Neural progenitor cell (in vitro differentiated cells): ENCODE measurements at places on chromosomes 3 and 15.

DNA sequence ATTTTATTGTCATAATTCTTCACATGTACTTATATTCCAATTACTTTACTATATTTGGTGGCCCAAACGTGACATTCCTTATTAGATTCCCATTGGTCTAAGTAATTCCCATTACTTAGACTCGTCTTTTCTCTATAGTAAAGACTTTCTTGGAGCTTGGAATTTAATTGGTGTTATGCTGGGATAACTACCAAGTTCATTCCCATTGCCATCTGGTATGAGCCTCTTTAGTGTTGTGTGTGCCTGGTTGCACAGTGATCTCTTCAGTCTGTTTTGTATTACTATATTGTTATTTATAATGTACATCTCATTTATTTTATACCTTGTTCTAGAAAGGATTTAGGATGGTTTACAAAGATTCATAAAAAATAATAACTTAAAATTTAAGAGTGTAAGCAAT, 27.8 kb downstream of the TMEM108 start:
- DNase-seq: no peak
- no peaks in the 10 kb centered on the region for H3K36me3 ChIP-seq
- H3K27ac ChIP-seq: no peak overlapping the region
- no peak overlapping the region for H3K4me3 ChIP-seq

DNA sequence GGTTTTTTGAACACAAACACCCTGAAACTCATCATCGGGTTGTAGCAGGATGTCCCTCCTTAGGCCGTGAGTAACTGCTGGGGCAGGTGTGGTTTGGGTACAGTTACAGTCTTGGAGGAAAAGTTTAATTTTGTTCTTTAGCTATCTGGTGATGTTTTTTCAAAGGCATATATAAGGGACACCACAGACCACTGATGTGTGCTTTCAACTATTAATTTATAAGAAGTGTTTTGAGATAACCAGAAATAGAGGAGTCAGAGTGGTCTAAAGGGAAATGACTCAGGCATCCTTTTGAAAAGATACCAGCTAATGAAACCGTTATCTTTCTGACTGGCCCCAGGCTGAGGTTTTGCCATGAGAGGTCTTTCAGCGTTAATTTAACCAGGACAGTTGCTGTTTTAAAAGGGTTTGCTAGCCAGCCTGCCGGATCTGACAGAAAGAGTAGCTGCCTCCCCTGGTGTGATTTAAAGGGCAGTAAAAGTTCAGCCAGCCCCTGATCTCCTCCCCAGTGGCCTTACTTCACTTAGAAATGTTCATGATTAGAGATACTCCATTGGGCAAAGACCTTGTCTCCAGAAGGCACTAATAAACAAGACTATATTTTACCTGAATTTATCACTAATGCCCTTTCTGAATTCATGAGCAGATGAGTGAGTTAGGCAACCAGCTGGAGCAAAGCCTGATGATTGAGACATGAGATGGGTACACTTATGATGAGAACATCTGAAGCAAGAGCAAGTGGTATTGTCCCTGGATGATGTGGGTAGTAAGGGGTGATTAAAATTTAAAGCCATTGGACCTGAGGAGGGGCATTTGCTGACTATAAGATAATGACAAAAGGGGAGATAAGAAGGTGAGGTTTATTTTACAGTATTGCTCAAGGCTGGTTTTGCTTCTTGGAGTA, 482.5 kb upstream of the TBL1XR1 start:
- no peaks in the 10 kb centered on the region for H3K36me3 ChIP-seq
- no peak overlapping the region for H3K27ac ChIP-seq
- H3K4me3 ChIP-seq: no peak overlapping the region
- DNase-seq: peak; percentile 22
- peaks cover 40% of the 10 kb centered on the region for H3K4me1 ChIP-seq
- no peaks in the 10 kb centered on the region for H3K27me3 ChIP-seq

DNA sequence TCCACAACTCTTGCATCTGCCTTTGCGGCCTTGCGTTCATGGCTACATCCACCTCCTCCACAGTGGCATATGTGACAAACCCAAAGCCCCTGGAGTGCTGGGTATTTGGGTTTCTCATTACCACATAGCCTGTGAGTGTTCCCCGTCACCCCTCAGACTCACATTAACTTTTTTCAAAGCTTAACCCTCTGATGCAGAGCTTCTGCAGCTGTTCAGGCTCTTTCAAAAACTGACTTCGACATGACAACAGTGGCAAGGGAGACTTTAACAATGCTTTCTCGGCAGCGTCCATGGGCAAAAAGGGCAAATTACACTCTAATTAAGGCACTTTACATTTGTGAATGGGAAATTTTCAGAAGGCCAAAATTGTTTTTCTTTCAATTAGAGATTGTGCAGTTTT, 343.2 kb downstream of the UNC13C start:
- DNase-seq: no peak
- H3K4me1 ChIP-seq: no peaks in the 10 kb centered on the region
- no peaks in the 10 kb centered on the region for H3K27me3 ChIP-seq
- no peak overlapping the region for H3K4me3 ChIP-seq
- H3K36me3 ChIP-seq: no peaks in the 10 kb centered on the region
- H3K27ac ChIP-seq: no peak overlapping the region

DNA sequence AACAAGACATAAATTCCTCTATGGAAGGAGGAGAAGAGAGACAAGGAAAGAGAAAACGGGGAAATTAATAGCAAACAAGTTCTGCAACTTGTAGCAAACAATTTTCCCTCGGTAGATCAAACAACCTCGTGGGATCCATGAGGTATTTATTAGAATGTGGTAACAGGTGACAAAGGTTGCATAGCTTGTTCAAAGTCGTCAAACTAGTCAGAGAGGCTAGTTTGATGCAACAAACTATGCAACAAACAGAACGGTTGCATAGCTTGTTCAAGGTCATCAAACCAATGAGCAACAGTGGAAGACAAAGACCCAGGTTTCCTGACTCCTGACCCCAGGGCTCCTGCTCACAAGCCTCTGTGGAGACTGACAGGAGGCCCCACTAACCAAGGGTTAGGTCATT, 20.7 kb downstream of the MB21D2 start:
- H3K4me1 ChIP-seq: peaks cover 5% of the 10 kb centered on the region
- no peak for DNase-seq
- H3K27ac ChIP-seq: no peak overlapping the region
- no peaks in the 10 kb centered on the region for H3K36me3 ChIP-seq
- no peaks in the 10 kb centered on the region for H3K27me3 ChIP-seq

DNA sequence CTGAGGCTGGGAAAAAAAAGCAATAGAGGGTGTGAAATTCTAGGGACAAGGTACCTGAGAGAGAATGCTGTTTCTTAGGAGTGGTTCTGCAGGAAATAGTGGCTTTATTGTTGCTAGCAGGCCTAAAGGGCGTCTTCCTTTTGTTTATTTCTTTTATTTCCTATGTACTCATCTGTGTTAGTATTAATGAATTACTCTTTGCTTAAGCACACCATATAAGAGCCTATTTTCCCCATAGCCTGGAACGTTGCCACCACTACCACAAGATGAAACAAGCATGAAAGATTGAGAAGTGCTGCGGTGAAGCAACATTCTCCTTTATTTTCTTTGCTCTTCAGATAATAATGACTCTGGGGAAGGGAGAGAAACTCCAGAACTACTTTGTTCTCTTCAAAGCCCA, 21.3 kb upstream of the GOLIM4 start:
- no peak overlapping the region for H3K27ac ChIP-seq
- no peaks in the 10 kb centered on the region for H3K27me3 ChIP-seq
- DNase-seq: no peak
- H3K4me1 ChIP-seq: peaks cover 8% of the 10 kb centered on the region
- no peak overlapping the region for H3K4me3 ChIP-seq

GRCh38 chr3:170621256-170621655, 35.4 kb upstream of the SLC7A14 start:
- H3K4me3 ChIP-seq: no peak overlapping the region
- no peaks in the 10 kb centered on the region for H3K36me3 ChIP-seq
- H3K27me3 ChIP-seq: no peaks in the 10 kb centered on the region
- no peak for DNase-seq
- H3K27ac ChIP-seq: no peak overlapping the region

- H3K27ac ChIP-seq: no peak overlapping the region
- H3K36me3 ChIP-seq: no peaks in the 10 kb centered on the region
- DNase-seq: no peak
- no peaks in the 10 kb centered on the region for H3K4me1 ChIP-seq
Measured at GRCh38 chr3:31240874-31241273, 291.9 kb upstream of the STT3B start.

- no peaks in the 10 kb centered on the region for H3K4me1 ChIP-seq
- H3K36me3 ChIP-seq: no peaks in the 10 kb centered on the region
- H3K4me3 ChIP-seq: no peak overlapping the region
- H3K27ac ChIP-seq: no peak overlapping the region
- no peak for DNase-seq
Measured at GRCh38 chr15:80177156-80177555, 24.4 kb downstream of the FAH start.

- H3K27ac ChIP-seq: no peak overlapping the region
- no peaks in the 10 kb centered on the region for H3K36me3 ChIP-seq
- no peak overlapping the region for H3K4me3 ChIP-seq
- no peaks in the 10 kb centered on the region for H3K4me1 ChIP-seq
- H3K27me3 ChIP-seq: no peaks in the 10 kb centered on the region
- DNase-seq: no peak
Measured at GRCh38 chr15:41577863-41578735, 19.1 kb downstream of the TYRO3 start.

DNA sequence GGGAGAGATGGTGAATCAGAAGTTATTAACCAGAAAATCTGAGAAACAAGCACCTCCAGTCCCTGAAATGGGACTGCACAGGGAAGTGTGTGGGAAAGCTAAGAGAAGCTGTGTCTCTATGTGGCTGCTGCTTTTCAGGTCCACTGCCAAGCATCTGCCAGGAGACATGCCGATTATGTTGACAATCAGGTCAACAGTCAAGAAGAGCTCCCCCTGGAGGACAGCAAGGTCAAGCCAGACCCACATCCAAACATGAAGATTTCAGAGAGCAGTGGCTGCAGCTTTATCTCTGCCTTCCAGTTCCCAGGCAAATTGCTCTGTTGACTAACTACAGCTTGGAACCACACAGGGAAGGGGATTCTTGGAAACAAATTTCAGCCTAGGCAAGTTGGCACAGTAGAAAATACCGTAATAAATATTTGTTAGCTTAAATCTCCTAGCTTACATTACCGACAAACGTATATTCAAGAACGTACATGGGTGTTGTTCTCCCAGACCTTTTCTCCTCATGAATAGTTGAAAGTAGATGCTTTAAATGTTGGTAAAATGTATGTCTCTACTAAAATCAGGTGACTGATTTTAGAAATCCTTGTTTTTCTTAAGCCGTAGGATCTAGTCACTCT, 394.5 kb upstream of the RARB start:
- no peak overlapping the region for H3K4me3 ChIP-seq
- peak; percentile 79 for DNase-seq
- no peaks in the 10 kb centered on the region for H3K36me3 ChIP-seq

GRCh38 chr3:69389520-69390248, 3.8 kb upstream of the FRMD4B start:
- peaks cover 35% of the 10 kb centered on the region for H3K27me3 ChIP-seq
- H3K4me3 ChIP-seq: no peak overlapping the region
- peaks cover 20% of the 10 kb centered on the region for H3K4me1 ChIP-seq

- no peaks in the 10 kb centered on the region for H3K27me3 ChIP-seq
- no peaks in the 10 kb centered on the region for H3K4me1 ChIP-seq
- DNase-seq: no peak
- H3K4me3 ChIP-seq: no peak overlapping the region
- no peaks in the 10 kb centered on the region for H3K36me3 ChIP-seq
Measured at GRCh38 chr15:56792211-56792610, 58.9 kb upstream of the ZNF280D start.

DNA sequence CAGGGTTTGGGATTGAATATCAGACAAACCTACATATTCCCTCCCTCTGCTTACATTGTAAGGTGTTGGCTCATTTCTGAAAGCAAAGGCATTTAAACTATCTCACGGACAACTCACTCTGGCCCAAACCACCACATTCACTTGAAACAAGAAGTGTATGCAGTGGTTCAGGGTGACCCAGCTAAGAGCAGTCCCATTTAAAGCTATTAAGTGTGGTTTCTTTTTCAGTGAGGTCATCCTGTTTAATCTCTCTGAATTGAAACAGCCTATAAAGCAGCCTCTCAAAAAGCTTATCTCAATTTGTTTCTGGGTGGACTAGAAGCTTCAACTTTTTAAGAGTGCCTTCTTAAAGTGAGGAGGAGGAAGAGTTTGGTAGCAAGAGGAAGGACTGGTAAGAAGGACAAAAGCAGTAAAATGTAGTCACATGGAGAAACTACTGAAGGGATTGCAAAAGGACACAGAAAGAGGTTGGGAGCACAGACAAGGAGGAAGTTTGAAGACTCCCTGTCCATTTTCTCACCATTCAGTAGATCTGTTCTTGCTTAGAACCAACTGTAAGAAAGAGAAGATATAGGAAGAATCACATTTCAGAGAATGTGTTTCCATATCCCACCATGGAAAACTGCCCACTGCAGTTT, 151.6 kb downstream of the TMCO5A start:
- H3K27me3 ChIP-seq: no peaks in the 10 kb centered on the region
- H3K27ac ChIP-seq: no peak overlapping the region
- H3K36me3 ChIP-seq: no peaks in the 10 kb centered on the region
- no peaks in the 10 kb centered on the region for H3K4me1 ChIP-seq
- no peak for DNase-seq

GRCh38 chr15:52682200-52682599, 3.0 kb upstream of the ATOSA start:
- H3K27me3 ChIP-seq: peaks cover 19% of the 10 kb centered on the region
- H3K4me1 ChIP-seq: peaks cover 29% of the 10 kb centered on the region
- no peak overlapping the region for H3K4me3 ChIP-seq
- H3K36me3 ChIP-seq: no peaks in the 10 kb centered on the region
- no peak overlapping the region for H3K27ac ChIP-seq
- no peak for DNase-seq

- H3K27me3 ChIP-seq: no peaks in the 10 kb centered on the region
- no peaks in the 10 kb centered on the region for H3K4me1 ChIP-seq
- no peak overlapping the region for H3K4me3 ChIP-seq
- no peak for DNase-seq
- H3K36me3 ChIP-seq: no peaks in the 10 kb centered on the region
- no peak overlapping the region for H3K27ac ChIP-seq
Measured at GRCh38 chr3:195856410-195857084, 44.8 kb upstream of the MUC4 start.

GRCh38 chr3:188230962-188231361, 77.0 kb downstream of the LPP start:
- H3K27ac ChIP-seq: no peak overlapping the region
- H3K4me3 ChIP-seq: no peak overlapping the region
- DNase-seq: no peak
- no peaks in the 10 kb centered on the region for H3K4me1 ChIP-seq
- H3K36me3 ChIP-seq: no peaks in the 10 kb centered on the region

DNA sequence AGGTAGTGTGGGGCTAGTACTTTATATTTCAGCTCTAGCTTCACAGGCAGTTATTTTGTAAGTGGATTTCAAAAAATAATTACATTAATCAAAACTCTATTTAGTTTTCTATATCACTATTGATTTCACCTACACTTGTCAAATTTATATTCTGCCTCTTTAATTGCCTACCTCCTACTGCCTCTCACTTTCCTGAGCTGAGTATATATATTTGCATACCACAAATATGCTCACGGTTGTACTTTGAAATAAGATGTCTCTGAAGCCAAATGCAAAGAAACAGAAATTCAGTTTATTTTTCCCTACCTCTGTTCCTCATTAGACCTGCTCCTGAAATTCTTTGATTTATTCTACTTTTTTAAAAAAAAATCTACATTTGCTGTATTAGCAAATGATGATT, 309.3 kb upstream of the TGFBR2 start:
- no peak overlapping the region for H3K27ac ChIP-seq
- H3K4me3 ChIP-seq: no peak overlapping the region
- H3K27me3 ChIP-seq: no peaks in the 10 kb centered on the region
- no peak for DNase-seq
- H3K4me1 ChIP-seq: peaks cover 15% of the 10 kb centered on the region
- H3K36me3 ChIP-seq: no peaks in the 10 kb centered on the region
